ENCODE measurements at places on chromosomes 6 and 20.

DNA sequence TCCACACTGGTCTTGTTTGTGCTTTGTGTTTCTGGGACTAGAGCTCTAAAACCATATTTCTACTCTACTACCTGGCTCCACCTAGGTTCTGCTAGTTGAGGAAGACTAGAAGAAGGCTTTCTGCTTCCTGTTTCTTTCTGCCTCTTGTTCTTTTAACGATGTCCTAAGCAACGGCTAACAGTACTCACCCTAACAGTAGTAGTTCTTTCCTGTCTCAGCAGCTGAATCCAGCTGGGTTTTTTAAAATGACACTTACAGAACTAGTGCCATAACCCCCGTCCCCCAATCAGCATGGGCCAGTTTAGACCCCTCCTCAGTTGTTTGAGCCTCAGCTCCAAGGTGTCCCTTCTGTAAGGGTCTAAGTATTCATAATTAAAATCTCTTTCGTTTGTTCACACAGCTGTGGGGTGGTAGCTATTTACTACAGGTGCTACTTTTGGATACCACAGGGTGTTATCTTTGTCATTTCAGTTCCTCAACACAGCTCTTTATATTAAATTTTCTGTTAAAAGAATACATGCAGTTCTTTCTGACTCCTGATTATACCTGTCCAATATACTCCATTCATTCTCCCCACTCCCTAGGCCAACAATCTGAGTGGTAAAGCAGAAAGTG, 790.2 kb downstream of the DHX35 start:
- H3K36me3 ChIP-seq = no peaks in the 10 kb centered on the region
- DNase-seq = no peak
- H3K27me3 ChIP-seq = no peaks in the 10 kb centered on the region
- no peaks in the 10 kb centered on the region for H3K4me1 ChIP-seq
- no peak overlapping the region for H3K27ac ChIP-seq

DNA sequence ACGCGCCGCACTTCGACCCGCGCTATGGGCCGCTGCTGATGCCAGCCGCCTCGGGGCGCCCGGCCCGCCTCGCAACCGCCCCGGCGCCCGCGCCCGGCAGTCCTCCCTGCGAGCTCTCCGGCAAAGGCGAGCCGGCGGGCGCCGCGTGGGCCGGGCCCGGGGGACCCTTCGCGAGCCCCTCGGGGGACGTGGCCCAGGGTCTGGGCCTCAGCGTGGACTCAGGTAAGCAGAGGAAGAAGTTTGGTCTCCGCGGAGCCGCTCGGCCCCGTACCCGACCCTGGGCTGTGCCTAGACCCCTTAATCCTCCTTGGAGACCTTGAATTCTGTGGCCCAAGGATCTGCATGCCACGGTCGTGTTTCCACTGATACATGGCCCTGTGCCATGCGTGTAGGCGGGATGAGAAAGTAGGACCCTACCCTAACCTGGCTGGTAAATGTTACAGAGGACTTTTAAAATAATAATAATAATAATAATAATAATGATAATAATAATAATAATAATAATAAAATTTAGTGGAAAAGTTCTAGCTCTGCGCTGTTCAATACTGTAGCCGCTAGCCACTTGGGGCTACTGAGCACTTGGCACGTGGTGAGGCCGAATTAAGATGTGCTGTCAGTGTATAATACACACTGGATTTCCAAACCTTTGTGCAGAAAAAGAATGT, 5.6 kb downstream of the VGLL2 start:
- no peak for DNase-seq
- H3K36me3 ChIP-seq = peaks cover 5% of the 10 kb centered on the region
- H3K27ac ChIP-seq = no peak overlapping the region
- H3K4me3 ChIP-seq = peak overlapping the region; percentile 48
- peaks cover 14% of the 10 kb centered on the region for H3K4me1 ChIP-seq

GRCh38 chr6:24207413-24207812, 81.4 kb downstream of the NRSN1 start:
- no peak for DNase-seq
- H3K27ac ChIP-seq = no peak overlapping the region
- no peaks in the 10 kb centered on the region for H3K4me1 ChIP-seq

DNA sequence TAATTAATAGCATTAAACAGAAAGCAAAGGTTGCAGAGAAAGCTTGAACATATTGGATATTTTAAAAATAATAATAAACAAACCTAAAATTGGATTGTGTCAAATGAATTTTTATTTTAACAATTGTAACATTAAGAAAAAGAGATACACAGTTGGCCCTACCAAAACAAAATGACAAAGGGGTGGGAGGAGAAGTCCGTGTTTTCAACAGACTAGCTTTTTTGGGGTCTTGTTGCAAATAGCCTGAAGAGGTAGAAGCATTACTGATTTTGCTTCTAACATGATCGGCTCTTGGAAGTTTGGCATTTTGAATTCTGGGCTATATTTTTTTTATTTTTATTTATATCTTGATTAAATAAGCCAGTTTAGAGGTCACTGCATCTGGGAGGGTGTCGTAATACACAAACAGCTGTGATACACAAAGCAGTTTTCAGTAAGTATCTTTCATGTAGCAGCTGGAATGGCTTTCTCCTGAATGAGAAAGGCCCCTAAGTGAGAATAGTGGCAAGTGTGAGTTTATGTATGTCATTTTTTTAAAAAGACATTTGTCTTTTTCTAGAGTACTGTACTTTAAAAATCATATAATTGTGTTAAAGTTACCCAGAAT, 85.5 kb upstream of the ZNF217 start:
- no peaks in the 10 kb centered on the region for H3K36me3 ChIP-seq
- H3K27ac ChIP-seq = no peak overlapping the region
- H3K27me3 ChIP-seq = no peaks in the 10 kb centered on the region

- H3K4me3 ChIP-seq = no peak overlapping the region
- no peak for DNase-seq
- peaks cover 61% of the 10 kb centered on the region for H3K27me3 ChIP-seq
- H3K27ac ChIP-seq = no peak overlapping the region
- H3K36me3 ChIP-seq = no peaks in the 10 kb centered on the region
Measured at GRCh38 chr20:62451156-62451767, 23.9 kb upstream of the RBBP8NL start.

DNA sequence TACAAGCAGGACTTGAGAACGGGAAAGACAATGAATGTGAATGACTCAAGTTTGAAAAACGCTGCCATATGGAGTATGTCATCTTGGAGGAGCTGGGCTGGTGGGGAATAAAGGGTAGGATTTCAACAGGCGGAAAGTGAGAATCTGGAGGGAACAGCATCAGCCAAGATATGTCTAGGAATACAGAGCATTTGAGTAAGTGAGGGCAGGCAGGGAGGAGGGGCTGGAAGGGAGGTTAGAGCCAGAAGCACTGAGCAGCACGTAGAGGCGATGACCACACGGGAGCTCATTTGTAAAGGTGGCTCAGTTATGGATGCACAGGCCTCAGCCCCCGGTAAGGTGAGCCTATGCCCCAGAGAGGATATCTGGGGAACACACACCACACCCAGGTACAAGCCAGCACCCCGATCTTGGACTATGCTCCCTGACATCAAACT, 115.1 kb downstream of the ZMYND8 start:
- H3K4me3 ChIP-seq = no peak overlapping the region
- no peak overlapping the region for H3K27ac ChIP-seq

- H3K36me3 ChIP-seq = no peaks in the 10 kb centered on the region
- H3K27me3 ChIP-seq = no peaks in the 10 kb centered on the region
- H3K4me3 ChIP-seq = no peak overlapping the region
- H3K27ac ChIP-seq = no peak overlapping the region
Measured at GRCh38 chr6:112163295-112164257, 76.2 kb downstream of the FAM229B start.

DNA sequence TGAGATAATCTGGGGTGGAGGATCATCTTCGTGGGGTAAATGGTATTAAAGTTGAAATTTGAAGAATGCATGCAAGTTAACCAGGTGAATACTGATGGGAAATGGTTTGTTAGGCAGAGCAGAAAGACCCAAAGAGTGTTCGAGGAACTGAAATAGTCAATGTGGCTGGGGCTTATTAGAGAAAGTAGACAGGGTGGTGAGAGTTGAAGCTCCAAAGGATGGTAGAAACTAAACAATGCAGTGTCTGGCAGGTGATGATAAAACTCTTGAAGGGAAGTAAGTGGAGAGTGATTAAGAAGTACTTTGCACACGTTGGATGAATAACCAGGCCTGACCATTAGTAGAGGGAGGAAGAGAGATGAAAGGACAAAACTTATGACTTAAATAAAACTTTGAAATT, 39.8 kb upstream of the CENPW start:
- DNase-seq = no peak
- H3K4me3 ChIP-seq = no peak overlapping the region
- no peak overlapping the region for H3K27ac ChIP-seq
- no peaks in the 10 kb centered on the region for H3K27me3 ChIP-seq
- H3K36me3 ChIP-seq = no peaks in the 10 kb centered on the region
- no peaks in the 10 kb centered on the region for H3K4me1 ChIP-seq

DNA sequence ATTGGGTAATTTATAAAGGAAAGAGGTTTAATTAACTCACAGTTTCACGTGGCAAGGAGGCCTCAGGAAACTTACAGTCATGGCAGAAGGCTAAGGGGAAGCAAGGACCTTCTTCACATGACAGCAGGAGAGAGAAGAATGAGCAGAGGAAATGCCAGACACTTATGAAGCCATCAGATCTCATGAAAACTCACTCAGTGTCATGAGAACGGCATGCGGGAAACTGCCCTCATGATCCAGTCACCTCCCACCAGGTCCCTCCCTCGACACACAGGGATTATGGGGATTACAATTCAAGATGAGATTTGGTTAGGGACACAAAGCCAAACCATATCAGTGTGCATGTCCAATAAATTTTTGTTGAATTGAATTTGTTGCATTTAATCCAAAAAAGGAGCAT, 52.0 kb downstream of the ECT2L start:
- DNase-seq = peak; percentile 15

DNA sequence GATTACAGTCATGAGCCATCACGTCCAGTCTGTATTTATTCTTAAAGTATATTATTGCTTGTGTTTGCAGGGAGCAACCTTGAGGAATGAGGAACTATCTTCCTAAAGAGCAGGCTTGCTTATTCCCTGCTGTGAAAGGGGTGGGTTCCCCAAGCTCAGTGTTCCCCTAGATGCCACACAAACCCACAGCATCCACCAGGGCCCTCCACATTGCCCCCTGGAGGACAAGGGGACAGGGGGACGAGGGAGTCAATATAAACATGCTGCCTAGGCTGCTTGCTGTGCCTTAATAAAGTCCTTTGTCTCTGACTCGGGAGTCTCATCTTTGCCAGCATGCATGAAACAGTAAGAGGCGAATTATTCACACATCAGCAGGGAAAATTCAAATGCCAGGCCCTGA, 8.0 kb upstream of the IDH3B start:
- no peak overlapping the region for H3K4me3 ChIP-seq
- peaks cover 26% of the 10 kb centered on the region for H3K27me3 ChIP-seq
- no peak overlapping the region for H3K27ac ChIP-seq
- H3K36me3 ChIP-seq = no peaks in the 10 kb centered on the region
- no peak for DNase-seq
- H3K4me1 ChIP-seq = no peaks in the 10 kb centered on the region

DNA sequence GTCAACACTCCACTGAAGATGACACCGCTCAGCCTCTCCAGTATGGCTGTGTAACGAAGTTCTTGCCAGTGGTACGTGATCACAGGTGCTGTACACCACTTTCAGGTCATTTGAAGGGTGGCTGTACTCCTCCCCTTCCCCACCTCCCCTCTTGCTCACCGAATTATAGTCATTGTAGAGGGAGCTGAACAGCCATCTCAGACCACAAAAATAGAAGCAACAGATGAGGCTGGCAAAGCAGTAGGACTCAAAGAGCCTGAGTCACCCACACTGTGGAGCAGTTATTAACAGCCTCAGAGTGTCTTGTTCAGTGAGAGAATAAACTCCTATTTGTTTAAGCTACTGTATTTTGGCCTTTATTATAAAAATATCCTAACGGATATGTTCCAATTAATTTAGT, 192.5 kb upstream of the MCHR2 start:
- H3K4me3 ChIP-seq = no peak overlapping the region
- peak; percentile 9 for DNase-seq
- no peaks in the 10 kb centered on the region for H3K4me1 ChIP-seq
- no peaks in the 10 kb centered on the region for H3K36me3 ChIP-seq

DNA sequence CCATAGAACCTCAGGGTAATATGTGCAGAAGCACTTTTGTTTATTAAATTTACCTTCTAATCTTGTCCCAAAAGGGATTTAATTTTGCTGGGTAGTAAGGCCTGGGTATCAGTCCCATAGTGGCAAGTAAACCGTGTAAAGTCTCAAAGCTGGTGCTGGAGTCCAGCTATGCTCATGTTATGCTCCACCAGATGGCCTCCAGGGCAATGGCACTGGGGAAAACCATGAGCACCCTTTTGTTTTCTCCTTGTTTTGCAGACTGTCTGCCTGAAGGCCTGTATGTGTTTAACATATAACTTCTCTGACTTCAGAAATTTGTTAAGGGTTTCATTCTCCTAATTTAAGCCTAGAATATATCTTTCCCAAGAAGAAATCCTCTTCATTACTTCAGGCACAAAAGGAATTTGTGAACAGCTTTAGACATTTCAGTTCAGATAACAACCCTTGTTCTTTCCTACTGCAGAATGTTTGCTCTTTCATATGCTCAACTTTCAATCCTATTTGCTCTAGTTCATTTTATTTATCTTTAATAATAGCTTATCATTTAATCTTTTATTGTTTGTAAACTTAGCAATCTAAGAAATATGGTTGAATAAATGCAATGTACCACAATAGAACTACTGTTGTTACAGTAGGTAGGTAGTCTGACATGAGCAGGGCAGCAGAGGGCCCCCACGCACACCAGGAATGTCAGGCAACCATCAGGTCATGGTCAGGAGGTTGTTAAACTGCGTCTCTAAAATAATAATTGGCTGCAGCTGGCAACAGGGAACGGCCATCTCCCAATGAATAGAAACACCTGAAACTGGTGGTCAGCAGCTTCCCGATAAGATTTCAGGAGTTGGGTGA, 162.8 kb downstream of the TENT5A start:
- H3K27me3 ChIP-seq = no peaks in the 10 kb centered on the region
- no peak overlapping the region for H3K4me3 ChIP-seq
- no peaks in the 10 kb centered on the region for H3K36me3 ChIP-seq
- H3K27ac ChIP-seq = no peak overlapping the region

- no peak for DNase-seq
- no peak overlapping the region for H3K4me3 ChIP-seq
- H3K27ac ChIP-seq = no peak overlapping the region
- peaks cover 3% of the 10 kb centered on the region for H3K4me1 ChIP-seq
- no peaks in the 10 kb centered on the region for H3K27me3 ChIP-seq
- H3K36me3 ChIP-seq = no peaks in the 10 kb centered on the region
Measured at GRCh38 chr6:13550656-13551055, 23.7 kb upstream of the SIRT5 start.

- peak overlapping the region; percentile 40 for H3K27ac ChIP-seq
- no peak overlapping the region for H3K4me3 ChIP-seq
- DNase-seq = peak; percentile 77
- H3K27me3 ChIP-seq = no peaks in the 10 kb centered on the region
- no peaks in the 10 kb centered on the region for H3K36me3 ChIP-seq
- no peaks in the 10 kb centered on the region for H3K4me1 ChIP-seq
Measured at GRCh38 chr6:81562169-81562568, 190.3 kb downstream of the TENT5A start.

Data from mesenchymal stem cell (in vitro differentiated cells and primary cell).